ENCODE measurements at places on chromosomes 7 and 10.
A peak's percentile ranks its signal among the peaks of the same experiment; 100 is the strongest.

GRCh38 chr7:69882269-69882668 lies 284.0 kb downstream of the AUTS2 start:
- DNase-seq: no peak

GRCh38 chr10:78296785-78297184 lies 263.1 kb downstream of the RPS24 start:
- DNase-seq: no peak

- DNase-seq: no peak
These were observed 471.7 kb downstream of the AUTS2 start for GRCh38 chr7:70069977-70070376.

DNA sequence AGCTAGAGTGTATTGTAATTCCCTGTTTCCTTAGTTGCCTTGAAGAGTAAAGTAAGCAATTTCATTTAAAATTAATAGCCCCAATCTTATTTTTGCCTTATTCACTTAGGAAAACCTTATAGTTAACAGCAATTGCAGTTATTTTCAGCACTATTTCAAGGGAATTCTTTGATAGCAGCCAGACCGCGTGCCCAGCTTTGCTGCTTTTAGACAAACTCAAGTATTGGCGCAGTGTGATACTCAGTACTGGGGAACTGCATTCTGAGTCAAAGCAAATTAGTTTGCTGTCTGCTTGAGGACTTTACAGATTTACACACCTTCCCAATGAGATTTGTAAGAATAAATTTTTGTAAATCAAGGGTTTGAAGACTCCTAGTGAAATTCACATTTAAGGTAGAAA lies 21.2 kb downstream of the PRKG1 start:
- DNase-seq: peak; percentile 32

- DNase-seq: no peak
These were observed 47.2 kb upstream of the IGFBP3 start for GRCh38 chr7:45968312-45968711.

- peak; percentile 67 for DNase-seq
These were observed 143.2 kb upstream of the RET start for GRCh38 chr10:42933448-42934340.

DNA sequence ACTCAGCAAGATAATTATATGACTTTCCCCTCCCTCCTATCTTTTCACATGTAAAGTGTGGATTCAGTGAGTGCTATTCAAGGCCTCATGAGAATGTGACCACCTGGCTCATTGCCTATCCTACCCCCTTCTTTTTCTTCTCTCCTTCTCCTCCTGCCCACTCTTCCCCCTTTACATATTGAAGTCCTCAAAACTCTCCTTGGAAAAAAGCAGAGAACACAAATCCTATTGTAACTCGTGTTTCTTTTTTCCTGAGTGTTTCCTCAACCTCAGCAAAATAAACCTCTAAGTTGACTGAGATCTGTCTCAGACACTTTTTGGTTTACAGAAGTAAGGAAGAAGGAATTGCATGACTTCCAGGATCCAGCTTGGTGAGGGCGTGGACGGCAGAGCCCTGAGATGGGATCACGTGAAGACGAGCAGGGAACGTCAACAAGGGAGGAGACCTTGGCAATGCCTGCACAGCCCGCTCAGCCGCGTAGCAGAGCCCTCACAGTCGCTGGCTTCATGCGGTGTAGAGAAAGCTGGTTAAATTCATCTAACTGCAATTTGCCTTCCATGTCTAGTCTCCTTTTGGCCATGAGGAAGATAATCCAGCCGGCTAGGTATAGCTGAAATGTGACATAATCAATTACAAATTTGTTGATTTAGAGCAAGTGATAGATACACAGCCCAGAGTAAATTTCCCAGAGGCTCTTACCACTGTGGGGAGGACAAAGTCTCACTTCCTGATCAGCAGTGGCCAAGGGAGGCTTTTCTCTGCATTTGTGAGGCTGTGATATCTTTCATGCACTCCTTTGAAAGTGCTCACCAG lies 75.7 kb downstream of the LYZL2 start:
- DNase-seq: peak; percentile 25

- peak; percentile 94 for DNase-seq
These were observed 9.9 kb upstream of the EPHB4 start for GRCh38 chr7:100837099-100837836.

DNA sequence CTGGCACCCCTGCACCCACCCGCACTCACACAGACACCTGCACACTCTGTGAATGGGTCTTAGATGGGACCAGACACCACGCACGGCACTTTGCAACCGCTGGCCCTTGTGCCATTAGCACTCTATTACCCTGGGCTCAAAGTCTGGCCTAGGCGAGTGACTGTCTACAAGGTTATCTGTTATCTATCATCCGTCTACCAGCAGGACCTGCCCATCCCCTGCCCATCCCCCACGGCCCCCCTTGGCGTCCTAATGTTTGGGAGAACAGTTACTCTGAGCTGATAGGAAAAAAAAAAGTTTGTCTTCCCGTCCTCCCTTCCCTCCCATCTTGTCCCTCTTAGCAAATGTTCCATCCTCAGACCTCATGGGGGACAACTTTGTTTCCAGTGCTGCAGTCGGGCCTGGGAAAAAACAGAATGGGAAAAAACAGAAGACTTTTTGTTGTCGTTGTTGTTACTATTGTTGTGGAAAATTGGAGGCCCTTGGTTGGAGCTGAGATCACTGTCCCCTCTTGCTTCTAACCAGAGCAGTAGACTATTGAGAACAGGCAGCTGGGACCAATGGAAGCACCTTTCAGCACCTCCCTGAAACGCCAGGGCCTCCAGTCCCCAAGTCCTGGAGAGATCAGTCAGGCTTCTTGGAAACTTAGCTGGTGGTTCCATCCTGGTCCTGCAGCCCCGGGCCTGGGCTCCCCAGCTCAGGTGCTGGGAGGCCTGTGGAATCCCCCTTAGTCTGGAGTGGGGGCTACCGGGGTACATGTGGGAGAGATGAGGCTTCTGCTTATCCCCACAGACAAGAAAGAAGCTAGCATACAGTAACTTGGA lies 12.2 kb downstream of the UNCX start:
- DNase-seq: no peak

DNA sequence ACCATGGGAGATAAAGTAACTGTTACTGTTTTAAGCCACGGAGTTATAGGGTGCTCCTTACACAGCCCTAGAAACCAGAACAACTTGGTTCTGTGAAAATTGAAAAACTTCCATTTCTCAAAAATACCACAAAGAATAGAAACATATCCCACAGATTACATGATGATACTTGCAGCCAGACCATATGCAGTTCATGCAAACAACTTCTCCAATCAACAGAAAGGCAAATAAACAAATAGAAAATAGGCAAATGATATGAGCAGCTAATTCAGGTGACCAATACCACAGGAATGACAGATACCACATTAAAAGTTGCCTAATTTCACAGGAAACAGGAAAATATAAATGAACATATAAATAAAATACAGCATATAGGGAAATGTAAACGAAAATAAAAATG lies 297.5 kb downstream of the HTR7 start:
- DNase-seq: no peak

GRCh38 chr7:20393616-20394015 lies 62.9 kb downstream of the ITGB8 start:
- DNase-seq: no peak

- no peak for DNase-seq
These were observed 15.5 kb upstream of the DNAJC12 start for GRCh38 chr10:67853512-67853911.

GRCh38 chr7:116159711-116160110 lies 50.6 kb upstream of the TES start:
- no peak for DNase-seq

DNA sequence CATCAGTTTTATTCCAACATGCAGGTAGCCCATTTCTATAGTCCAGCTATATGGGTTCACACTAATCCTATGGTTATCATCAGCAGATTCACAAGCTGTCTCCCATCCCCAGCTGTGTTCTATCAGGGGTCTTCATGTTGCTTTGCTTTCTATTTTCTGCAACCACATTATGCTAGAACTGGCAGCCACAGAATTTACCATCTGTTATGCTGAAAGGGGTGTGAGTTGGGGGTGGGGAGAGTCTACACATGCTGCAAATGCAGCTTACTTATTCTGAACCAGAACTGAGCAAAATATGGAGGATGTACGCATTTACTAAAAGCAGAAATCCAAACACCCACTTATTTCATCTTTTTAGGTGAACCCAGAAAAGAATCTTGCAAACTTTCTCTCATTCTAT lies 32.9 kb downstream of the SHTN1 start:
- no peak for DNase-seq

- DNase-seq: no peak
These were observed 492.5 kb downstream of the XPNPEP1 start for GRCh38 chr10:109430799-109431198.

DNA sequence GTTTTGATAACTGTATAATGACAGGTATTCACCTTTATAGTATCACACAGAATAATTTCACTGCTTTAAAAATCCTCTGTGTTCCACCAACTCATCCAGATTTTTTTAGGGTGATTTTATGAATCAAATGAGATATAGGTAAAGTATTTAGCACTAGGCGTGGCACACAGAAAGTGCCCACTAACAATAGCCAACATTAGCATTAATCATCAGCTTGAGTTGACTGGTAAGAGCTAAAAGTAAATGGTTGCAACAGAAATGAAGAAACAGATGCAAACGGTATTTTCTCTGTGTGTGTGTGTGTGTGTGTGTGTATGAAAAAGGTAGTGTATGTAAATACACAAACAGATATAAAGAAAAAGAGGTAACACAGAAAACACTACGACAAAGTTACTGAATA lies 378.8 kb upstream of the ETV1 start:
- no peak for DNase-seq

DNA sequence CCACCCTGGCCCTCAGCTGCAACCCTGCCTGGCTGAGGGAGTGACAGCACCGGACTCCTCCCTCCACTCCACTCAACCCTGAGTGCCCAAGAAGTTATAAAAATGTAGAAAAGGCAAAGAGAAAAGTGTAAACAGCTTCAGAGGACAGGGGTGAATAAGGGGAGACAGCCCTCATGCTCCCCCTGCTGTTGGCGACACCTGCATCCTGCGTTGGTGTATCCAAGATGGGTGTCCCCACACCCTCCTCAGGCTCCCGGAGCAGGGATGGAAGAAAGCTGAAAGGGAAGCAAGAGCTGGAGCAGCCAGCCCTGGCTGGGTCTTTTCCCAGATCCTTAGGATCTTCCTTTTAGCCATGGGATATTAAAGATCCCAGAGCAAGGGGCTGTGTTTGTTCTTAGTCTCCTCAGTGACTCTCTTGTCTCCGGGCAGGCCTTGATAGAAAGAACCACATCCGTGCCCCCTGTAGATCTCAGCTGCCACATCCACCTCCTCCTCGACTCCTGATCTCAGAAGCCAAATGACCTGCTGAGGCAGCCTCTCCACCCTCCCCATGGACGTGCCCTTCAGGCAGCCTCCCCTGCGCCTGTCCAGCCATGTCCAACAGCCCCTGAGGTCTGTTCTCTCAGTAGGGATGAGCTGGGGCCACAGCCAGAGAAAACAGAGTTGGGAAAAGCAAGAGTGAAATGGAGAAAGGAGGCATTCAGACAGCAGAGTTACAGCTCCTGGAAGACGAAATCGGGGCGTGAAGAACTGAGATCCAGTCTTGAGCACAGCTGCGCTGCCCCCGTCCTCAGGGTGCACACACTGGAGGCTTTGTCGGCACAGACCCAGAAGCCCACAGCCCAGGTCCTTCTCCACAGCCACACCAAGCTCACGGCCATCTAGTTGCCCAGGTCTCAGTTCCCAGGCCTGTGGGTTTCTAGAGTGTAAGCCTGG lies 6.8 kb downstream of the FAM131B start:
- DNase-seq: no peak

GRCh38 chr7:55517936-55518689 lies 54.2 kb downstream of the VOPP1 start:
- DNase-seq: no peak

DNA sequence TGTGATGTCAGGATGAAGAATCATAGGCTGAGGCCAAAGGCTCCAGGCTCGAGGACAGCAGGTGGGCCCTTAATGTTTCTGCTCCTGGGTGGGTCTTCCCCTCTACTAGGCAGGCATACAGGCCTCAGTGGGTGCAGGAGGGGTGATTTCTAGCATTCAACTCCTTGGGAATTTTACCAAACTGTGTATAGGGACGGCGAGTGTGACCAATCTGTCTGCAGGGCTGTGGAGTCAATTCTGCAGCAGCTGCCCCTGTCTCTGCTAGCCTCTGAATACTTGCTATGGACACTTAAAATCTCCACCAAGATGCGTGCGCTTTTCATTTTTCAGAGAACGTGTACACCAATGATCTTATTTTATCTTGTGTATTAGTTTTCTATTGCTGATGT lies 115.5 kb downstream of the WDR11 start:
- DNase-seq: no peak

GRCh38 chr7:40057292-40057691 lies 77.1 kb downstream of the MPLKIP start:
- no peak for DNase-seq

DNA sequence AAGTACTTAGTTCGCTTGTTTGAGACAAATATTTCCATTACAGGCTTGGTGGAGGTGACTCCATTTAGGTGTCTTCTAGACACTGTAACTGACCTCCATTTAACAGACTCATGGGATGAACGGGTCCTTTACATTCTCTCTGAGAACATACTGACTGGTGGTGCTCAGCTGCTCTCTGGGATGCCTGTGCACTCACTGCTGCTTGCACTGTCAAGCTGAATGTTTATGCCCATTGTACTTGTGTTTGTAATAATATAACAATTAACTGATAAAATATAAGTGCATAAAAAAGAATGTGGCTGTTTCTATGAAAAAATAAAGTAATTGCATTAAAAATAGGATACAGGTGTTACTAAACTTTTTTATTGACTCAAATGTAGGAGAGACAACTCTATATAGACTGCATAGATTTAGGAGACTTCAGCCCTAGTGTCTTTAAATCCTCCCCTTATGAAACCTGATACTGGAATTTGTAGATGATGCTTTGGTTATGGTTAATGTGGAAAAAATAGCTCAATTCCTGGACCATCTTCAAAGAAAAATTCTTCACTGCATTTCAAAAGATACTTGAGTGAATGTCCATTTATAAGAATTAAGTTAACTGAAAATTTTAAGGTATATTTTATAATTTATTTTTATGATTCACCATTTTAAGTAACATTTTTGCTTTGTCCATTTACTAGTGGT lies 85.4 kb downstream of the CDK14 start:
- DNase-seq: peak; percentile 46

DNA sequence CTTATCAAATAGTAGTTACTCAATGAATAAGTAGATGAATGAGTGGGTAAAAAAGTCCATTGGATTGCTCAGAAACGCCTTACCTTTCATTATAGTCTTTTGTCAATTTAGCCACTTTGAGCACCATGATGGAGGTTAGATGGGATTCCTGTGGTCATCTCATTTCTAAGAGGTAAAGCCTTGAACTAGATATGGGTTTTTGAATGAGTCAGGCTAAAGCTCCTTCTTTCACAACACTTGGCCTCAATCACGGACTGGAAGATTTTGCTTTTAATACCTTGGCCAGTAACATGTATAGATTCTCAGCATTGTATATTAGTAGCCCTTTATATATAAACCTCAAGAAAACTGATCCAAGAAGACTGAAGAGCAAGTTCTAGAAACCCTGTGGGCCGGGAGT lies 99.7 kb upstream of the CCDC6 start:
- DNase-seq: no peak

GRCh38 chr7:54596747-54597146 lies 54.6 kb downstream of the VSTM2A start:
- DNase-seq: no peak

GRCh38 chr7:146876411-146876810 lies 759.8 kb downstream of the CNTNAP2 start:
- DNase-seq: peak; percentile 8

GRCh38 chr7:20828947-20829346 lies 42.3 kb upstream of the SP8 start:
- DNase-seq: no peak

Data from muscle of back (tissue), 13 donors.